Activated CD8-positive, alpha-beta memory T cell treated with anti-CD3 and anti-CD28 coated beads for 1 hour (primary cell): ENCODE measurements at places on chromosomes 5 and 9.

DNA sequence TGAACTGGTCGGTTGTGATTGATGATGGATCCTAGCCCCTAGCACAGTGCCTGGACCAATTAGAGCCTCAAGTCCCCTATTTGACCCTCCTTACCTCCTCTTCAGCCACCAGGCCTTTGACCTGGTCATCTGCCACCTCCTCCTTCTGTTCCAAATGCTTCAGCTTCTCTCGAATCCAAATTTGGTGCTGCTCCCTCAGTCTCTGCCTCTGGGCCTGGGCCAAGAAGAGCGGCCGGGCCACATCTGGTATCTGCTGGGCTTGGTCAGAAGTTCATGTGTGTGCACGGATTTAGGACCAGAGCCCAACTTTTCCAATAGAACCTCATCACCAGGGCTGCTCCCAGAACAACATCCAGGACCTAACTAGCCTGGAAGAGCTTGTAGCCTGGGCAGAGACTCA, 6.5 kb downstream of the SLC35A4 start:
- DNase-seq: no peak

- DNase-seq: no peak
Measured at GRCh38 chr5:55621229-55621628, 86.5 kb upstream of the PLPP1 start.

- DNase-seq: no peak
Measured at GRCh38 chr5:32314658-32315057, 1.9 kb upstream of the MTMR12 start.

DNA sequence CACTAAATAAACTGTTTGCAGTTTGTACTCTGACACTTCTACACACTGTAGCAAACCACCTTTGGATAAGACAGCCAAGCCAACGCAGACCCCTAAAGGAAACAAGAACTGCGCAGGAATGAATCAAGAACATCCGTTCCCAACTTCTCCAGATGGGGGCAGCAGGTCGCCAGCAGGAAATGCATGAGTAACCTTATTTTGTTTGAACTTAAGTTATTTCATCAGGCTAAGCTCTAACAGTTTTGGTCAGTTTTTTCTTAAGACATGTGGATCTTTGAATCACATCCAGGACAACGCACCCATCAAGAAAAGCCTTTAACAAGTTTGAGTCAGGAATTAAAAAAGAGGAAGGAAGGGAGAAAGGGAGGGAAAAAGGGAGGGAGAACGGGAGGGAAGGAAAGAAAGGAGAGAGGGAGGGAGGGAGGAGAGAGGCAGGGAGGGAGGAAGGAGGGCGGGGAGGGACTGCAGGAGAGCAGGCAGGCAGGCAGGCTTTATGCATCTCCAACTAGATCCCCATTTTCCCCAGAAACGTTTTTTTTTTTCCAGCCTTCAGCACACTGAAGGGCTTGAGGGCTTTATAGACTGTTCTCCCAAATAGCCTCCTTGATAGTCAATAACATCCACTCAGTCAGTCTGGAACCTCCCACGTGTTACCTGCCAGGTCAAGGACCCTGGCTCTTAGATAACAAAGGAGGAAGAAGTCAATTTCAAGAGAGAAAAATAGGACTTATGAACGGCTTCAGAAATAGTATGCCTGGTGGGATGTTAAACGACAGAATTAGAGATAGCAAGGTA, 22.2 kb downstream of the BHMT start:
- peak; percentile 17 for DNase-seq

GRCh38 chr9:124218438-124218982, 39.2 kb upstream of the NEK6 start:
- DNase-seq: no peak

DNA sequence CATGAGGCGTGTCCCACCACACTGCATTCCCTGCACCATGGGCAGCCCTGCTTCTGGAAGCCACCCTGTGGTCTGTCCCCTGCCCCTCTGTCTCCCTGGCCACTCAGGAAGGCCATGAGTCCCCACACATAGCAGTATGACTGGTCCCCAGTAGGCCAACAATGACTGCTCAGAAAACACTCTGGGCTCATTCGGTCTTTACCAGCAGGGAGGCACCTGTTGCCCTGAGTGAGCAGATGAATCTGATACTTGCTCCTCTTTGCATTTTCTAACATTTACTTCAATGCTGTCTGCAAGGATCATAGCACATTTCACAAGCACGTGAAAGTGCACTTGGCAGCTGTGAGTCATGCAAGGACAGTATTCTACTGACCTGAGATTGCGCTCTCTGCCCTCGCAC, 365.4 kb upstream of the IRX1 start:
- no peak for DNase-seq
